AG08395 (cell line): ENCODE measurements at places on chromosomes 16 and 17.

DNA sequence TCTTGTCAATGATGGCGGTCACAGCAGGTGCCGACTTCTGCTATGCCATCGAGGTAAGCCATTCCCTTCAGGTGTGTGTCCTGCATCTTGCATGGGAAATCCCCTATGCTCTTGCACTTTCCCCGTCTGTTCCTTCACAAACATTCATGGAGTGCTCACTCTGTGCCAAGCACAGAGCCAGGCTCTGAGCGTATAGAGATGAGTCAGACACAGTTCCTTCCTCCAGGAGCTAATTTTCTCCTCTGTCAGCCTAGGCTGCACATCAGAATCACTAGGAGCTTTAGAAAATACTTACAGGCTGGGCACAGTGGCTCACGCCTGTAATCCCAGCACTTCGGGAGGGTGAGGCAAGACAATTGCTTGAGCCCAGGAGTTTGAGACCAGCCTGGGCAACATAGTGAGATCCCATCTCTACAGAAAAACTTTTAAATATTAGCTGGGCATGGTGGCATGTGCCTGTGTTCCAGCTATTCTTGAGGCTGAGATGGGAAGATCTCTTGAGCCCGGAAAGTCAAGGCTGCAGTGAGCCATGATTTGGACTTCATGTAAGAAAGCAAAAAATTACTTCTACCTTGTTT is 14.1 kb downstream of the PRMT7 start:
- no peak for DNase-seq

GRCh38 chr17:71067669-71068407 is 898.5 kb downstream of the KCNJ2 start:
- no peak for DNase-seq

DNA sequence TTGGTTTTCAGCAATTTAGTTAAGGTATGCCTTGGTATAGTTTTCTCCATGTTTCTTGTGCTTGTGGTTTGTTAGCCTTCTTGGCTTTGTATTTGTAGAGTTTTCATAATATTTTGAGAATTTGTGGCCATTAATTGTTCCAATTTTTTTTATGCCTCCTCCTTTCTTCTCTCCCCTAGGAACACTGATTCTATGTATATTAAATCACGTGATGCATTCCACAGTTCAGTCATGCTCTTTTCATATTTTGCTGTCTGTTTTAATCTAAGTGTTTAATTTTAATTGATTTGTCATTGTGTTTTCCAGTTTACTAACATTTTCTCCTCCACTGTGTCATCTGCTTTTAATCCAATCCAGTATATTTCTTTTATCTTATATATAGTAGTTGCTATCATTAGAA is 263.6 kb downstream of the SHISA9 start:
- DNase-seq = no peak

- DNase-seq = peak; percentile 63
Observed at GRCh38 chr16:57091975-57092785, at the start of gene CPNE2. CPNE2 (plus strand) TSS chr16:57092583; CDS start chr16:57110743, 18,160 bp downstream.

- no peak for DNase-seq
Observed at GRCh38 chr16:6132121-6132520, 1034.5 kb upstream of the EEF2KMT start.

DNA sequence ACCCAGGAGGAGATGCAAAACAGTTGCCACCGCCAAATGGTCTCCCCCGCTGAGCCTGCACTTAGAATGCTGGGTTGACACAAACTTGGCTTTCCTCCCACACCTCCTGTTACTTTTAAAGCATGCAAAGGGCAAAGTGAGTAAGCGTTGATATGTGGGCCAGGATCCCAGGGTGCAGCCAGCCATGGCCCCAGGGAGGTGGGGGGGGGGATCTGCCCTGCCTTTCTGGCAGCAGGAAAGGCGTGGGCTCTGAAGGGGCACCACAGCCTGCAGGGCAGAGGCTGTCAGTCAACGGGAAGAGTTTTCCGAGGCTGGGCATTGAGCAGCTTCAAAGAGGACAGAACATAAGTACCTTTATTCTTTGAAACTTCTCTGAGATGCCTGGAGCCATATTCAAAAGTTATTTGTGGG is 142.3 kb downstream of the ABCC12 start:
- DNase-seq = no peak

- no peak for DNase-seq
Observed at GRCh38 chr17:4344926-4345325, 21.5 kb downstream of the UBE2G1 start.

DNA sequence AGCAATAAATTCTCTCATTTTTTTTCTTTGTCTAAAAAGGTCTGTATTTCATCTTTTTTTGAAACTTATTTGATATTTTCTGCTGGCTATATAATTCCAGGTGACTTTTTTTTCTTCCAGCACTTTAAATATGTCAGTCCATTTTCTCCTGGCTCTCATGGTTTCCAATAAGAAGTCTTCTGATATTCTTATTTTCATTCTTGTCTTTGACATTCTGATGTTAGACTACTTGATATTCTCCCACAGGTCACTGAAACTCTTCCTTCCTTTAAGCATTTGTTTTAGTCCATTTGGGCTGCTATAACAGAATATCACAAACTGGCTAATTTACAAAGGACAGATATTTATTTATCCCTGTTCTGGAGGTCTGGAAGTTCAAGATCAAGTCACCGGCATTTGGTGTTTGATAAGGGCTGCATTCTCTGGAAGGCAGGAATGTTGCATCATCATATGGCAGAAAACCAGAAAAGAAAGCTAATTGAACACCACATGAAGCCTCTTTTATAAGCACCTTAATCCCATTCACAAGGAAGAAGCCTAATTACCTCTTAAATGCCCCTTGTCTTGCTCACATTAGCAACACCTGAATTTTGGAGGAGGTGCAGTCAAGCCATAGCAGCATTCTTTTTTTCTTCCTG is 242.1 kb upstream of the TNRC6C start:
- no peak for DNase-seq

- no peak for DNase-seq
Observed at GRCh38 chr17:68314916-68315535, 23.7 kb downstream of the ARSG start.

DNA sequence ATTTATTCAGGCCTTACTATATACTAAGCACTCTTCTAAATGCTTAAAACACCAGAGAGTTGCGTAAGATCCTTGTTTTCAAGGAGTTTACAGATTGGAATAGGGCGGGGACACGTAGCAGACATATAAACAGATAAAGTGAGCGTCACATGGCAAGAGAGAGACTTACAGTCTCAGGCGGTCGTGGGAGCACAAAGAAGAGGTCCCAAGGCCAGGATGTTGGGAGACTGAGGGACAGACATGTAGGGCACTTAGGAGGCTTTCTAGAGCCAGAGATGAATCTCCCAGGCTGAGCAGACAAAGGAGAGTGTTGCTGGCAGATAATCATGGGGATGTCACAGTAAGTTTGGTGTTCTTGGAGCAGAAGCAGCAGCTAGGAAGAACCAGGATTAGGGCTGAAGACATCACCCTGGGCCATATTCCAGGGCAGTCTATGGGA is 119.1 kb upstream of the ANKFN1 start:
- DNase-seq = no peak

- no peak for DNase-seq
Observed at GRCh38 chr17:71936977-71937376, 183.8 kb upstream of the SOX9 start.

DNA sequence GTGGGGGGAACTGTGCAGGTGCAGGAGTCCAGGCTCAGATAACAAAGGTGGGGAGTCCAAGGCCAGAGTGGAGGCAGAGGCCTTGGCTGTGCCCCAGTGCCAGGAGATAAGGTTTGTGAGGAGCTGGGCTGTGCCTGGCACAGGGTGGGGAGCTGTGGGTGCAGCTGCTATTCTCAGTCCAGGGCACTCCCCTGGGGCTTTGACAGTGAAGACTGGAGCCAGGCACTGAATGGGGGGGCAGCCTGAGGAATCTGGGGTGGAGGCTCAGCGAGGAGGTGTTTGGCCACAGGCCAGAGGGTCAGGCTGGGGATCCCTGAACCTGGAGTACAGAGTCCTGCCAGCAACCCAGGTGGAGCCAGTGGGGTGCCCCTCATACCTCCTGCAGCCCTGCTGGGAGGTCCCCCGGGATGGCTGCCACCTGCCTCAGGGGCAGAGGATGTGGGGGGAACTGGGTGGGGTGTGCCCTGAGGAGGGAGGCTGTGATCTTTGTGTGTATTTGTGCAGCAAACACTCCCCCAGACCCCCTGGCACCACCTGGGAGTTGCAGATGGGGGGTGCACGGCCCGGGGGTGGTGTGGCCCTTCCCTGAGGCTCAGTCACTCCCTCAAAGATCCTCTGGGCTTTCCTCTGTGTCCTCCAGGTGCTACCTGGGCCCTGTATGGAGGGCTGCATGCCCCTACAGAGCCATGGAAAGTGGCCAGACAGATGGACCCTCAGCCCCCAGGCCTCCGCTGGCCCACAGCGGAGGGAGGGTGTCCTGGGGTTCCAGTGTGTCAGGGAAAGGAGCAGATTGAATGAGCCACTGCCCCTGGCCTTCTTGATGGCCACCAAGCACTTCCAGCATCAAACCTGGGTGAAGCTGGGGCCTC is 44.5 kb upstream of the SMPD3 start:
- DNase-seq = no peak

DNA sequence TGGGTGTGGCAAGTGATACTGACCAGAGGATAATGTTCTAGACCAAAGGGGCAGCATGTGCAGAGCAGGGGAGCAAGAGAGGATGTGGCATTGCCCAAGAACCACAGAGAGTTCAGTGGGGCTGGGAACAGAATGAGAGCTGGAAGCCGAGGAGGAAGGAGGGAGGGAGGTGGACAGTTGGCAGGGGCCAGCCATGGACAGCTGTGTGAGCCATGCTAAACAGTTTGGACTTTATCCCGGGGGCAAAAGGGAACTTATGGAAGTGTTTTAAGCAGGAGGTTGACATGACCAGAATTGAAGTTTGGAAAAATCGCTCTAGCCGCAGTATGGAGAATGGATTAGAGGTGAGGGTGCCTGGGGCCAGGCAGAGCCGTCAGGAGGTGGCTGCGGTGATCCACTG is 29.4 kb upstream of the TMEM132E start:
- DNase-seq = no peak
